ENCODE measurements at places on chromosomes 11 and 22. TPM values are rescaled to one million over a fixed set of nuclear protein-coding genes. Genes with fewer than 3 reads are reported as not detected.

- peaks cover 3% of the 10 kb centered on the region for H3K36me3 ChIP-seq
- DNase-seq: no peak
- H3K27me3 ChIP-seq: peaks cover 3% of the 10 kb centered on the region
- peak overlapping the region; percentile 93 for H3K27ac ChIP-seq
Measured at GRCh38 chr11:76236092-76236999, 30.0 kb upstream of the WNT11 start.

GRCh38 chr11:16981651-16982194, 32.5 kb downstream of the PLEKHA7 start:
- no peak overlapping the region for H3K27ac ChIP-seq
- H3K36me3 ChIP-seq: no peaks in the 10 kb centered on the region
- H3K4me1 ChIP-seq: peaks cover 11% of the 10 kb centered on the region
- H3K27me3 ChIP-seq: no peaks in the 10 kb centered on the region

DNA sequence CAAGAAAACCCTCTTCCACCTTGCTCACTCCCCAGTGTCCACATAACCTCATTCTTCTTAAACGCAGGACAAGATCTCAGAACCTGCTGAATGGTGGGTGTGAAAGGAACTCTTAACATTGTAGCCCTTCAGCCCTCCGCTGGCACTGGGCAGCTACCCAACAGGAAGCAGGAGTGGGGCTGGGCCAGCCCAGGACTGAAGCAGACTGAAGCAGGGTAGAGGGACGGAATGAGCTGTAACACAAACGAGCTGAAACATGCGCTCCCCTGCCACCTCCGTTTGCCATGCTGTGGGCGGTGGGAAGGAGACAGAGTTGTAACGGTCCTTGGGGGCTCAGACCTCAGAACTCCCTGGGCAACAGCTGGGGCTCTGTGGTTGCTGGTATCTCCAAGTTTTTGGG, 23.6 kb downstream of the NPAT start:
- H3K4me1 ChIP-seq: peaks cover 78% of the 10 kb centered on the region
- peaks cover 39% of the 10 kb centered on the region for H3K36me3 ChIP-seq
- no peak overlapping the region for H3K27ac ChIP-seq
- no peak overlapping the region for H3K4me3 ChIP-seq

The MS4A3 gene
- total RNA-seq: not detected

DNA sequence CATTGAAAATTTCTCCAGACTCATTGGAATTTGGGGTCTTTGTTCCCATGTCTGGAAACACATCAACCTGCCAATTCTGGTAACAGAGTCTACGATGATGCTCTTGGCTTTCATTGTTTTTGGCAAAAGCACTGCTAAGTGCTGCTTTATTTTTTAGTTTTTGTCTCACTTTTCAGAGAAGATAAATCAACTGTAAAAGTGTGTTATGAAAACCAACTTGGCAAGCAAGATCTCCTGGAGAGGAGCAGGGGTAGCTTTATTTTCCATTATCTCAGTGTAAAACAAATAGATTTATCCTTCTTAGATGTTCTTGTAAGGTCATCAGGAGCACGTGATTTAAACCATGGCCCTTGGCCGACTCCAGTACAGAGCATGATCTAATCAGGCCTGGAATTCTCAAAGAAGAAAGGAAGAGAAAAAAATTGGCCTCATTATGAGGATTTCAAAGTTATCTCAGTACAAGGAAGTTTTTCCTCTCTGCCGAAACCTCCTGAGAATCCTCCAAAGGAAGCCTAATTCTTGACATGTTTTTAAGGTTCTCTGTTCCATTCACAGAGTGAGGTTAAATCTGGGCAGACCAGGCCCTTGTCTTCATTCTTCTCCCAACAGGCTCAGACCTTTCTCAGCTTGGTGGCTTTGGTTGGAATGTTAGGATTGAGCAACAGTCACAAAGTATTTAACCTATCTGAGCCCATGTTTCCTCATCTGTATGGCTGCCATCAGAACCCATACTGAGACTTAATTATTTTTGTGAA, 16.4 kb upstream of the PAMR1 start:
- H3K4me3 ChIP-seq: no peak overlapping the region
- H3K4me1 ChIP-seq: no peaks in the 10 kb centered on the region
- H3K27me3 ChIP-seq: peaks cover 2% of the 10 kb centered on the region
- H3K27ac ChIP-seq: no peak overlapping the region
